T-helper 2 cell treated with Interferon-gamma antibody and Interleukin-4, amounts not matched to agents 100 ng/mL and 5 ng/mL, for 36 hours (primary cell): ENCODE measurements at places on chromosomes 13 and 19. TPM values are rescaled to one million over a fixed set of nuclear protein-coding genes. Genes with fewer than 3 reads are reported as not detected.

Gene RFXAP
- 14.7 and 16.5 TPM in 2 replicates for total RNA-seq

Gene WTIP
- total RNA-seq, result 0.64 and 0.91 TPM in 2 replicates

Gene CCL25
- 0.23 and 0.27 TPM in 2 replicates for total RNA-seq

Gene PTPRH
- total RNA-seq, result not detected in 2 replicates

Gene ABCC4
- 7.7 and 10.1 TPM in 2 replicates for total RNA-seq
